ENCODE measurements at places on chromosomes 5 and 9. TPM values are rescaled to one million over a fixed set of nuclear protein-coding genes. Genes with fewer than 3 reads are reported as not detected.
A peak's percentile ranks its signal among the peaks of the same experiment; 100 is the strongest.

DNA sequence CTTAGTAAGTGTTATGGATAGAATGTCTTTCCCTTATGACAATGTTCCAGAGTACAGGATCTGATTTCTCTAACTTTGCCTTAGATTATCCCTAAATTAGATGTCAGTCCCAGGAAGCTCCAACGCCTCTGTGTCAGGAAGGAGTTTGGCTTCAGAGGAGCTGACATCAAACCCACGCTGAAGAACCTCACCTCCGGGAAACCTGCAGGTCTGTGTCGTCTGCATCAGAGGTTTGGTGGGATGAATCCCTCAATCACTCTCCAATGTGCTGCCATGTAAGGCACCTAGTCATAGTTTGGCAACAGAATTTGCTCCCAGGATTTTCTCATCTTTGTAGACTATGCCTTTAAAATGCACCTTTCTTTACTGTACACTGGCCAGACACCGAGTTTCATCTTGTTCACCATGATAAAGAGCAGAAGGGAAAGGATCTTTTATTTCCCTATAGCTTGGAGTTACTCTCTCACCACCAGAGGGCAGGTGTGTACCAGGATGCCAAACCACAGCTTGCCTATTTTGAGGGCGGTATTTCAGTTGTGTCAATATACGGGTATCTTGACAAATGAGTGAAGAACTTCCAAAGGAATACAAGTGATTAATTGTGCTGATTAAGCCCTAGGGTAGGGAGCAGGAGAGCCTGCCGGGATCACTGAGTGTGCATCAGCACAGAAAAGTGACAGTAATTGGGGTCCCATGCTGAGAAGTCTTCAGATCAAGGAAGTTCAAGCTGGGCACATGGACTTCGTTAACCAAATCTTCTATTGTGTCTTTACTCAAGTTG lies 23.4 kb downstream of the MINAR2 start:
- peak; percentile 28 for DNase-seq

GRCh38 chr5:171315386-171315891 lies 6.4 kb downstream of the TLX3 start:
- no peak for DNase-seq

- DNase-seq, result no peak
Observed at GRCh38 chr9:20566401-20566800, 55.9 kb downstream of the MLLT3 start.

Gene TEK
- 0.07 TPM for total RNA-seq

Gene MCTP1
- total RNA-seq, result 12.7 TPM

DNA sequence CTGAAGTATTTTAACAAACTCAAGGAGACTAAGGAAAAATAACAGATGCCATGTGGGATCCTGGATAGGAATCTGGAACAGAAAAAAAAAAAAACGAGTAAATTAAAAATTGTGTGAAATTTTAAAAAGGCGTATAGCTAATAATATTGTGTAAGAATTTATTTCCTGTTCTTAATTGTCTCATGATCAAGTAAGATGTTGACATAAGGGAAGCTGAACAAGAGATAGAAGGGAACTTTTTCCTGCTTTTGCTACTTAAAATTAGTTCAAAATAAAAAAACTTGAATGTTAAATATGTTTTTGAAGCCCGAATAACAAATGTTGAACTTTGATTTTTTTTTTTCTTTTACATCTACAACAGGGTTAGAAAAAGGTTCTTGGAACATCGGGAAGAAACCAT lies 10.5 kb downstream of the SNAPC3 start:
- no peak for DNase-seq

Gene LTC4S
- total RNA-seq, result 0.41 TPM

- no peak for DNase-seq
Observed at GRCh38 chr9:135727257-135727875, 25.4 kb downstream of the KCNT1 start.

DNA sequence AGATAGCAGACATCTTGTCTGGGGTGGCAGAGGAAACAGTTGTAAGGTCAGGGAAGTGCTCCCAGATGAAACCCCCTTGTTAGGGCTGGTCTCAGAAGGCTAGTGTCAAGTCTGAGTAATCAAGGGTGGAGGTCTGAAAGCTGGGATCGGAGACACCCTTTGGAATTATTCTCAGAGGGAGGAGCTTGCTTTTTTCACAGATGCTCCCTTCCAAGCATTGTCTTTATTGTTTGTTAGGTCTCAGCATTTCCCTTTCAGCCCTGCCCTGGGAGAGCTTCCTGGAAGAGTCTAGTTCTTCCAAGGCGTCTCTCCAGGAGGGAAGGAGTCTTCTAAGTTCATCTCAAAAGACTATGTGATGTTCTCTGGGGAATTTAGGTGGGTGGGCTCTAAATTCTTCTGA lies 3.2 kb downstream of the TEK start:
- DNase-seq, result no peak

Gene CDKN2A
- 3.6 TPM for total RNA-seq

DNA sequence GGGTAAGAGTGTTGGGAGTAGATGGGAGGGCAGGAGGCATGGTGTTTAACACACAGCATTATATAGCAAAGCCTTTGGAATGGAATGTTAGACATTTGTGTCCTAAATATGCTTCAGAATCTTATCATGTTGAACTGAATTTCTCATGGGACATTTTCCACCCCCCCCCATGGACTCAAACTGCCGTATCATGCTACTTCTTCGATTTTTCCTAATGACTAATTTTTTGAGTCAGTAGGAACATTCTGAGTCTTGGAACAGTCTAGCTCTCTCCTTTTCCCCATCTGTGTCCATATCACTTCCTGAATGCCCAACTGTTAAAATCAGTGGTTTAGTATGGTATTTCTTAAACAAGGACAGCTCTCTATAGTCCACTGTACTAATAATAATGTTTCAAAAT lies 380.6 kb downstream of the TLE4 start:
- DNase-seq, result no peak

GRCh38 chr9:72428329-72428728 lies 63.3 kb upstream of the ZFAND5 start:
- no peak for DNase-seq

Measured in kidney epithelial cell (primary cell).